NCI-H1694 treated with DMSO at 0.1 percent for 48 hours (cell line): ENCODE measurements at places on chromosomes 3 and 15.

- no peak for DNase-seq
These were observed 49.7 kb upstream of the POMGNT2 start for GRCh38 chr3:43155464-43156121.

DNA sequence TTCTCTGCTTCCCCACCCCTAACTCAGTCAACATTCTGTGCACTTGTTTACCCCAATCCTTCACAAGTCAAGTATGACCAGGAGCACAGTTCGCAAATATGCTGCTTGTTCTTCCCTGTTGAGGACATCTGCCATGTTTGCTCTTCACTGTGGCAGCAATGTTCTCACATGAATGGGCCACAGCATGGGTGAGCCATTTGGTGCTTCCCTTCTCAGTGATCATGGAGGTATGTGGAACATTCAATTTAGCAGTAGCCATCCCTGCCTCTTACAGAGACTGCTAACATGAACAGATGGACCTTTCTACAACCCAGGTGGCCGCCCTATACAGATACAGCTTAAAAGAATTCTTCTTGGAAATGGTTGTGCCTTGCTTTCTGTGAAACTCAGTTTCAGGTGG is 660.1 kb upstream of the SGO1 start:
- DNase-seq, result peak; percentile 53

DNA sequence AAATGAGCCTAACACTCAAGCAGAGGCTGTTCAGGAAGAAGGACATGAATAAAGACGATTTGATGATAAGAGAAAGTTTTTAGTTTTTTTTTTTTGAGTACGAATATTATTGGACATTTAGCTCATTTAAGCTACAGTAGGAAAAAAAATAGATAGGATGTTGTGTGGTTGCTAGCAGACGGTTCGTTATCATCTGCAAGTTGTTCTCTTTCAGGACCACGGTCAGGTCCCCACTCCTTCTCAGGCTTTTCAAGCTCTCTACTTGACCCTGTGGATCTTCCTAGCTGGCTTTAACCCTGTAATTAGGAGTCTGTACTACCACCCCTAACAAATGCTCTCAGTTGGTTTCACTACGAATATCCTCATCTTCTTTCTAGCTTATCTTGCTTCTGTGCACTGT is 1.1 kb downstream of the KCNH8 start:
- DNase-seq, result no peak

DNA sequence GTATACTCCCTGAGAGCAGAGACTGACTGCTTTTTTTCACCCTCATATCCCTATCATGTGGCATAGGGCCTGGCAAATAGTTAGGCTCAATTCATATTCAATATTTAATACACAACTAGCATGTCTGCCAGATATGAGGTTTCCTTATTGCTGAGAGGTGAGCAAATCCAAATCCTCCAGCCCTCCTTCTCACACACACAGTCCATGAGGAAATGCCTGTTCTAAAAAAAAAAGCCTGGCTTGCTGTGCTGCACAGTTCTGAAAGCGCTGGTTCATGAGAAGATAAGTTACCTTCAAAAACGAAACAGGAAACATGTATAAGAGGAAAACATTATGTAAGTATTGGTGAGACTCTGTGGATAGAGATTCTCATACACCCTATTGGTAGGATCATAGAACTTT is 15.5 kb upstream of the ACAP2 start:
- no peak for DNase-seq

GRCh38 chr15:73941449-73941848 is 15.2 kb downstream of the LOXL1 start:
- no peak for DNase-seq

DNA sequence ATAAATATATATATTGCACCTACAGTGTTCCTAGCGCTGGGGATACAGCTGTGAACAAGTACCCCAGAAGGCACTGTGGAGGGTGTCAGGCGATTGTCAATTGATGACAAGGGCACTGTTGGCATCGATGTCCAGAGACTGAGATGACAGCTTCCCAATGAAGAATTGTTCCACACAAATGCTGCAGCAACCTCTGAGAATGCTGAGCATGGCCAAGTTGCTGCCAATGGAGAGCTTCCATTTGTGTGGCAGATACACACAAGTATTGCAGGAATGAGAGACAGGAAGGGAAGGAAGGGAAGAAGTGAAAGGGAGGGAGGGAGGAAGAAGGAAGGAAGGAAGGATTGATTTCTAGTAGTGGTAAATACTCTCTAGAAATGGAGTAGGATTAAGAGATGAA is 21.9 kb downstream of the LRTM1 start:
- DNase-seq, result no peak

DNA sequence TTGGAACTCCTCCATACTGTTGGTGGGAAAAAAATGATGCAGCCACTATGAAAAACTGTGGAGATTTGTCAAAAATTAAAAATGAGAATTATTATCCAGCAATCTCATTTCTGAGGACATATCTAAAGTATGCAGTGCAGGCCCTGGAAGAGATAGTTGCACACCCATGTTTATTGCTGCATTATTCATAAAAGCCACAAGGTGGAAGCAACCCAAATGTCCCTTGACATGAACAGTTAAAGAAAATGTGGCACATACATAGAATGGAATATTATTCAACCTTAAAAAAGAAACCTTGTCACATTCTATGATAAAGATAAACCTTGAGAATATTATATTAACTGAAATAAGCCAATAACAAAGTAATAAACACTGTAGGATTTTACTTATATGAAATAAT is 80.9 kb upstream of the ARHGEF26 start:
- peak; percentile 1 for DNase-seq

- DNase-seq, result no peak
These were observed 85.0 kb upstream of the PDZRN3 start for GRCh38 chr3:73709712-73710111.

GRCh38 chr15:81724536-81724935 is 321.3 kb downstream of the MEX3B start:
- DNase-seq, result no peak

DNA sequence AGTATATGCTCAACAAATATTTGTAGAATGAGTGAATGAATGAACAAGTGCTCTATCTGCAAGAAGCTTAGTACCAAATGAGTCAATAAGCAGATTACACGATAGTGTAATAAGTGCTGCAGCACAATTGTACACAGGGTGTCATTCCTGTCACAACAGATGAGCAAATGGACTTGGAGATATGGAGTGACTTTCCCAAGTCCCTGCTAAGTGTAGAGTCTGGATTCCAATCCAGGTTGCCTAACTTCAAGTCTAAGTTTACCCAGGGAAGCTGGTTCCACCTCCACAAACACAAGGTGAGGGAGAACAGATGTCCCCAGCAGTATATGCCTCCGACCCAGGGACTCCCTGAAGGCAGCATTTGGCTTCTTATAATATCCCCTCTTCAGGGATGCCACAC is 77.7 kb upstream of the RAD18 start:
- DNase-seq, result no peak
